ENCODE measurements at places on chromosomes 12 and 14.

- no peak for DNase-seq
Observed at GRCh38 chr12:102301547-102301946, 103.9 kb upstream of the PMCH start.

- DNase-seq: no peak
Observed at GRCh38 chr14:96135285-96135684, 69.4 kb upstream of the BDKRB2 start.

DNA sequence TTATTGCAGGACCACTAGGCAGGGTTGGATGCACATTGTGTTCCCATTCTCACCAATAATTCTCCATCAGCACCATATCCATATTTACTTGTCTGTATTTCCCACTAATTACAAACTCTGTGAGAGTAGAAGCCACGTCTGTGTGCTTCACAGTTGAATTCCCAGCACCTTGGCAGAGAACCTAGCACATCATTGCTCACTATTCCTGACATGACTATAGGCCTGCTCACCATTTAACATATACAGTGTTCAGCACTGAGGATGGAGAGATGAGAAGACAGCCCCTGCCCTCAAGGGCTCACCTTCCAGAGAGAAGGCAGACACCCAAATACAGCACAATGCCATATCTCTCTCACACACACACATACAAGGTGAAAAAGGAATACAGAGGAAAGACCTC is 5.0 kb downstream of the DAD1 start:
- DNase-seq: no peak

DNA sequence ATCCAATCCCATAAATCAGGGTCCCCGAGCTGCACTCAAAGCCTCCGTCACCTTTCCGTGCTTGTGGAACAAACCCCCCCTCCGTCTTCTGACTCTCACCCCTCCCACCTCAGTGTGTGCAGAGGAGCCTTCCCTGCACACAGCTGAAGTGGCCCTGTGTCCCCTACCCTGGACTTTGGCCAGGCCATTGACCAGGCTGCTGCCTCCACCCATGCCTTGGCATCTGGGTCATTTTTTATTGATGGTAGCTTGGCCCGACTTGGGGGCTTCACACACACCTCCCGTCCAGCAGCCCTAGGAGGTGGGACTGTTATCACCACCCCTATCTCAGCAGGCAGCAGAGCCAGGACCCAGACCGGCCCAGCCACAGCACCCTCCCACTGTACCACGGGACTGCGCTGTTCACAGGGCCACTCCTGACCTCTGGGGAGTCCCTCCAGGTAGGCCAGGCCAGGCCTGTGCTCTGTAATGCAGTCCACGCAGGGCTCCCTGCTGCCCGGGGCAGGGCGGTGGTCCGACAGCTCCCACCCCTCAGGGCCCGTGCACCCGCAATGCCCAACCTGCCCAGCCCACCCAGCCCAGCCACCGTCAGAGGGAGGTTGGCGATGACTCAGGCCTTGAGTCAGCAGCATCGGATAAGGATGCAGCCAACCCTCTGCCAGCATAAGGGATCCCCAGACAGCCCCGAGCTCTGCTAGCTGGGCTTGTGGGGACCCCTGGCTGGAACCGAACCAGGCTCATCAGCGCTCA is 9.2 kb upstream of the INF2 start:
- DNase-seq: peak; percentile 85

DNA sequence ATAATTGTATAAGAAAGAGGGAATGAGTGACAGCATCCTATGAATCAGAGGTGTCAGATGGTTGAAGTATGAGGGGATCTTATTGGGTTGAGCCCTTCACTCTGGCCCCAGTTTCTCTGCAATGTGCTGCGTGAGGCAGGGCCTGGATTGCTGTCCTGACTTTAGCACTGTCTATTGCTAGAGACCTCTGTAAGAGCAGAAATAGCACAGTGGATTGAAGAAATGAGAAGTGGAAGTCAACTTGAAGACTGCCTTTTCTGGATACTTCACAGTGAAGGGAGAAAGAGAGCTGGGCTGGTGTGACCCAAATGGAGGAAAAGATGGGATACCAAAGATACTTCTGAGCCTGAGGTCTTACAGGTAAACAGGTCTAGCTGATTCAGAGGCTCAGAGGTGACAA is 5.8 kb downstream of the ASCL4 start:
- DNase-seq: no peak

GRCh38 chr12:26831951-26832821 is 808 bp downstream of the ITPR2 start:
- DNase-seq: peak; percentile 56

DNA sequence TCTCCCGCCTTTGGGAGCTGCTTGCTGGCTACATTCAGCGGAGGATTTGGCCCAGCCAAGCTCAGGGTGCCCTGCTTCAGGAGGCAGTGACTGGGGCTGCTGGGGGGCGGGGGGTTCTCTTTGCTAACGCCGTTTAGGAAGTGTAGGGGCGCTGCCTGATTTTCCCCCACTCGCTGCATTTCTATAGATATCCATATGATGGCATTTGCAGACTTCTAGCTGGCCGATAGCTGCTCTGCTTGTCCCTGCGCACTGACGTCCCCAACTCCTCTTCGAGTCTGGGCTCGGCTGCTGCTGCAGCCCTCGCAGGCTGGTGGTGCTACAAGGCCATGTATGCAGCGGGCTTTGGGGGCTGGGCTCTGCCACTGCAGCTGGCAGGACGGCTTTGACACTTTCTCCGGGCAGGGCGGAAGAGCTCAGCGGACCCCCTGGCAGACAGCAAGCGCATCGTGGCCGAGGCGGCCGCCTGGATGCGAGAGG is 3.1 kb downstream of the LRFN5 start:
- no peak for DNase-seq

DNA sequence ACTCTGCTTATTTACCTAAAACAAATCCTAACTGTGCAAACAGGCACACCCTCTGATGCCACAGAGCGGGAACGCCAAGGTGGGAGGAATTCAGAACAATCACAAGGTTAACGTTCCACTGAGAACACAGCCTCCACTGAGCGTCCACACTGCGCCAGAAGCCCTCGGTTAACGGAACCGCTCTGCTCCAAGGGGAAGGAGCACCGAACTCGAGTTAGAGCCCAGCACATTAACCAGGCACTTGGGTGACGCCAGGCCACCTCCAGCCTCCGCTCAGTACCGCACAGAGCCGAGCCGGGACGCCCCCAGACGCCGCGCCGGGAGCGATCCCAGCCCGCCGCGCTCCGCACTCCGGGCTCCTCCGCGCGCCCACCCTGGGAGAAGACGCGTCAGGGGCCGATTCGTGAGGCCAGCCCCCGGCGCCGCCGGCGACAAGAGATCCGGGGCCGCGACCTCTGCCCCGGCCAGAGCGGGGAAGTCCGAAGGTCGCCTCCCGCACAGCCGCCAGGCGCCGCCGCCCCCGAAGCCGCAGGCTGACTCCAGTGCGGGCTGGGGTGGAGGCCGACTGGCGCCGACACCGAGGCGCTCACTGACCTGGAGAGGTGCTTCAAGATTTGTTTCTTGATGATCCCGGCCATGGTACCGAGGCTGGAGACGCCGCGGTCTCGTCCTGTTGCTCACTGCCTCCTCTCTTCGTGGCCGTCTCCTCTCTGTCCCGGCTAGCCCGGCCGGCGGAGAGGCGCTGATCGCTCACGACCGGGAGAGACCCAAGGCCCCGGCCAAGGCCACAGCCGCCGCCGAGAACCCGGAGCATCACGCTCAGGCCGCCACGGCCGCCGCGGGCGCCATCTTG is 450 bp downstream of the BLTP3B start:
- DNase-seq: peak; percentile 34

DNA sequence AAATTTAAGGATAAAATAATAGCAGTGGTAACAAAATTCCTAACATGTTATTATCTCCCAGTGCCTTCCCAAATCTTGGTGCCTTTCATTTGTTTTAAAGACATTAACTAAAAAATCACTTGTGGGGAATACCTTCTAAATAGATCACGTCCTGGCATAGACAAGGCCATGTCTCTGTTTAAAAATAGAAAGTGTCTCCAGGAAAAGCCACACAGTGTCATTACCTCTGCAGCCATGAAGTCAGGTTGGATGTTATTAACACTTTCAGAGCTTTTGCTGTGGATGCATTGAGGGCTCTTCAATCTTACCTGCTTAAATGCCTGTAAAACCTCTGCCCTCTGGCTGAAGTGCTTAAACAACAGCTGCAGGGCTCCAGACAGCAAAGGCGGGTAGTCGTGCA is 211.1 kb downstream of the ITPR2 start:
- DNase-seq: no peak

GRCh38 chr14:68651652-68652432 is 141.0 kb downstream of the ZFP36L1 start:
- DNase-seq: no peak

DNA sequence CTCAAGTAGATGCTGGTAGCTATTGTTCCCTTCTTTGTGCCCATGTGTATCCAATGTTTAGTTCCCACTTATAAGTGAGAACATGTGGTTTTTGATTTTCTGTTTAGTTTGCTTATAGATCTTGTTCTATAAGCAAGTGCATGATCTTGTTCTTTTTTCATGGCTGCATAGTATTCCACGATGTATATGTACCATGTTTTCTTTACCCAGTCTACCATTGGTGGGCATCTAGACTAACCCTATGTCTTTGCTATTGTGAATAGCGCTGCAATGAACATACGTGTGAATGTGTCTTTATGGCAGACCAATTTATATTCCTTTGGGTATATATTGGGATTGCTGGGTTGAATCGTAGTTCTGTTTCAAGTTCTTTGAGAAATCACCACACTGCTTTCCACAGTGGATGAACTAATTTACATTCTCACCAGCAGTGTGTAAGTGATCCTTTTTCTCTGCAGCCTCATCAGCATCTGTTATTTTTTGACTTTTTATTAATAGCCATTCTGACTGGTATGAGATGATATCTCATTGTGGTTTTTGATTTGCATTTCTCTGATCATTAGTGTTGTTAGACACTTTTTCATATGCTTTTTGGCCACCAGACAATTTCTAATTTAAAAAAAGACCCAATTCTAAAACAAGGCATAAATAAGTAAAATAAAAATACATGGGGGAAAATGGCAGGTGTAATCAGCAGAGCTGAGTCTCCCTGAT is 50.6 kb downstream of the CPM start:
- no peak for DNase-seq

DNA sequence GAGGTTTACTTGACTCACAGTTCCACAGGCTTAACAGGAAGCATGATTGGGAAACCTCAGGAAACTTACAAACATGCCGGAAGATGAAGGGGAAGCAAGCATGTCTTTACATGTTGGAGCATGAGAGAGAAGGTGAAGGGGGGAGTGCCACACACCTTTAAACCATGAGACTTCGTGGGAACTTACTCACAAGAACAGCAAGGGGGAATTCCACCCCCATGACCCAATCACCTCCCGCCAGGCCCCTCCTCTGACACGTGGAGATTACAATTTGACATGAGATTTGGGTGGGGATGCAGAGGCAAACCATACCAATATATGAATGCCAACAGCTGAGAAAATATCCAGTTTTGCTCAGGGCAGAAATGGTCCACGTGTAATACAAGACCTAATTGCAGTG is 518.6 kb downstream of the VRK1 start:
- DNase-seq: no peak

DNA sequence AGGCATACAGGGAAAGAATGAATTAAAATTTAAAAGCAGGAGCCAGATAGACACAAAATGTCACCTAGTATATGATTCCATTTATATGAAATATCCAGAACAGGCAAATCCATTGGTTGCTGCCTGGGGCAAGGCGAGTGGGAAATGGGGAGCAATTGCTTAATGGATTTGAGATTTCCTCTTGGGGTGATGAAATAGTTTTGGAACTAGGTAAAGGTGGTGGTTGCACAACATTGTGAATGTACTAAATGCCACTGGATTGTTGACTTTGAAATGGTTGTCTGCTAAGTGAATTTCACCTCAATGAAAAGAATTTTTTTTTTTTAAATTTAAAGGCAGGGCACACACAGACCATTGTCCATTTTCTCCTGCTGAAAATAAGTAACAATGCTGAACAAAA is 61.9 kb downstream of the ABCC9 start:
- DNase-seq: no peak

GRCh38 chr14:24188251-24189058 is at the start of gene IPO4:
IPO4 (minus strand) TSS chr14:24188816; CDS start chr14:24188787, 29 bp downstream.
- DNase-seq: peak; percentile 98

DNA sequence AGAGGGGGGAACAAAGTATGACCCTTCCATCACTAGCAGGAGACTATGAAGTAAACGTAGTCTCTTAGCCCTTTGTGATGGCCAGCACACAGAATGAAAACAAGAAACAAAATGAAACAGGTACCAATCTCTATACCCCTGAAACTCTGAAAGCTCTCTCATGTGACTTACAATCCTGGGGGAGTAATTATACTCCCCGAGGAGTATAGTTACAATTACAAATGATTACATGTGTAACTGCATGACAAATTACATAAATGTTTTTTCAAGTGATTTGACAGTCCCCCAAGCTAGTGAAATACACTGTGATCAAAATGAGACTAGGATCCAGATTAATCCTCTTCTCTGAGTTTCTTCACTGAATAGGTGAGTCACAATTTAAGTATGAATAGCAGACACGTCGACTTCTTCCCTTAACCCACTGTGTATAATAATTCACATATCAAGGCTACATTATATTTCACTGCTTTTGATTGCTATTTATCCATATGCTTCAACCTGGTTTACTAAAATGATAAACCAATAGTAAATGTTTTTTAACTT is 74.0 kb downstream of the SPTSSA start:
- DNase-seq: no peak

GRCh38 chr12:113514602-113515001 is 42.9 kb upstream of the LHX5 start:
- DNase-seq: no peak

GRCh38 chr12:58601529-58601928 is 318.8 kb downstream of the LRIG3 start:
- DNase-seq: no peak

DNA sequence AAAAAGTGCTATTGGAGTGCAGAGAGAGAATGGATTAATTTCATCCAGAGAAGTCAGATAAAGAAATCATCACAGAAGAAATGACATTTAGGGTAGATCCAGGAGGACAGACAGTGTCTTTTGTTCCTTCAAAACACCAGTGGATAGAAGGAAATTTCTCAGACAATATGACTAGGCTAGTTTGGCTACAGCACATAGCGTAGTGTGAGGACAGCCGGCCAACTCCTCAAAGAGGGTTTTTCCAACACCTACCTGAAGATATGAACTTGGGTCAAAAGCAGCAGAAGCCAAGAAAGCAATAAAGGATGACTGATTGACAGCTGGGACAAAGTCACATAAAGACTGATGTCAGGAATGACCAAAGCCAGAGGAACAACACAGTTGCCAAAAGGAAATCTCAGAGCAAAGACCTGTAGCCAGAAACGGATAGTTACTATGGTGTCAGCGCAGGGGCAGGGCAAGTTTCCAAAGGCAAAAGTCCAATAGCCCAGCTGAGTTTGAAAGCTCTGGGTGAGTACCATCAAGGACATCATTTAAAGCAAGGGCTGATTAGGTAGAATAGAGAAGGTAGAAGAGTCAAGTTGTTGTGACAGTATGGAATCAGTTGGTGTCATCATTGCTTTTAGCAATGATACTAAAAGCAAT is 58.7 kb upstream of the PDE3A start:
- no peak for DNase-seq

GRCh38 chr12:115636546-115636945 is 640.9 kb downstream of the MED13L start:
- no peak for DNase-seq

GRCh38 chr12:13039328-13039956 is 4.7 kb upstream of the FAM234B start:
- no peak for DNase-seq

- DNase-seq: no peak
Observed at GRCh38 chr12:66275040-66275439, 27.3 kb upstream of the HELB start.
